ENCODE measurements at places on chromosomes 1 and 21.

DNA sequence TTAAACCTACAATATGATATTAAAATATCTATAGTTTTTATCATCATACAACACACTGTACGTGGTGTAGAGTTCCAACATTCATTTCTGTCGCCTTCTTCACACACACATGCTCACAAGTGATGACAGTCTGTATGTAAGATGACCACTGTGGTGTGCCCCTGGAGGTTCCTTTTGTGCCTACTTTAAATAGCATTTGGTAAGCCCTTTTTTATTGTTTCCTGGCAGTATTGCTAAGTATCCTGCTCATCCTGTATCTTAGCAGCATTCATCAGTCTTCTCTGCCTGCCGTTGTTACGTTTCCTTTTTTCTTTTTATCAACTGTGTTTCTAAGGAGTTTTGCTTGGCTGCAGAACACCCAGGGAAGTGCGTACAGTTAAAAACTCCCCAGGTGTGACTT, 231.4 kb downstream of the CHRM3 start:
- no peak for DNase-seq

DNA sequence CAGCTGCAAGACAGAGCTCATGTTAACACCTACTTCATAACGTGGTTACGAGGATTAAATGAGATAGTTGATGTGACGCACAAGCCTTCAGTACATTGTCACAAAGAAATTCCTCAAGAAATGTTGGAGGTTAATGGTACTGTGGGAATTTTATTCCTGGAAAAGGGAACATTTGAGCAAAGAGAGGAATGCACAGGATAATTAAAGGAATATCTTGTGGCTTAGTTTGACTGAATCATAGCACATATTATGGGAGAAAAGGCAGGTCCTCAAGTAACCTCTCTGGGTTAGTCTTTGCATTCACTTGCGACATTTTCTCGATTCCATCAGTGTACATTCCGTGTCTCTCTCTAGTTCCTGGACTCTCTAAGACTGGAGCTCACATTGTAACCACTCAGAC, 300.2 kb upstream of the DUSP10 start:
- no peak for DNase-seq

- DNase-seq = no peak
Observed at GRCh38 chr1:111214074-111214801, 13.3 kb upstream of the CHI3L2 start.

GRCh38 chr1:244651956-244652622, 837 bp upstream of the DESI2 start:
- DNase-seq = no peak

DNA sequence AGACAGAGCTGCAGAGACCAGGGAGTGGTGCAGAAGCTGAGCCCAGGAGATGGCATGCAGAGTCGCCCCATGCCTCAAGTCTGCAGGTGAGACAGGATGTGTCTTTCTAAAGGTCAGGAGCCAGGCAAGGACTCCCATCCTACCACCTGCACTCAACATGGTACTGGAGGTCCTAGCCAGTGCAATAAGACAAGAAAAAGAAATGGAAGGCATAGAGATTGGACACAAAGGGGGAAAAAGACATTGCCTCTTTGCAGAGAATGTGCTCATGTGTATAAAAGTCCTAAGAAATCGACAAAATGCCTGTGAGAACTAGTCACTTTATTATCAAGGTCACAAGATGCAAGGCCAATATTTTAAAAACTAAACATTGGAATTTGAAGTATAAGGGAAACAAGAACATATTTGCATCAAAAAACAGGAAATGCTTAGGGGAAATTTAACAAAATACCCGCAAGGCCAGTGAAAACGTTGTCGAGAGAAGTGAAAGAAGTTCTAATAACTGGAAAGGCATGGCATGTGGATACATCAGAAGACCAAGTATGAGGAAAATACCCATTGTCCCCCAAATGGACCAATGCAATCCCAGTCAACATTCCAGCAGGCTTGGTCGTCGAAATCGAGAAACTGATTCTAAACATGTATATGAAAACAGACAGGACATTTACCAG, 13.2 kb upstream of the PRXL2B start:
- DNase-seq = no peak

- DNase-seq = no peak
Observed at GRCh38 chr1:145747398-145748247, 28.3 kb downstream of the CD160 start.

DNA sequence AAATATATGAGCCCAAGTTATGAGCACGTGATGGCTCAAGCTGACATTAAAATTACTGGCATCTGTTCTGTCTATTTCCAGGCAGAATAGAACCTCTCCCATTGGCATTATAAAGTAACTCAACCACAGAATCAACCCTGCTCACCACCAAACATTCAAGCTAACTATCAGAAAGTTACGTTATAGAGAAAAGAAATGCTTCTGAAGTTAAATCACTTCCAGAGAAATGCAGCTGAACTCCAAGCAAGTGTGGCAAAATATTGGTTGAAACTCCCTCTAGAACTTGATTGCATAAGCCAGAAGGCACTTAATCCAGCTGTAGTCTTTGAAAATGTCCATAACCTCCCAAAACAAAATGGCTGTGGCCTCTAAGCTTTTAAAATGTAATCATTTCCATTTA, 36.2 kb upstream of the UBE2U start:
- DNase-seq = no peak

All from activated CD8-positive, alpha-beta memory T cell treated with anti-CD3 and anti-CD28 coated beads for 24 hours (primary cell).